ENCODE measurements at places on chromosomes 1 and 21. TPM values are rescaled to one million over a fixed set of nuclear protein-coding genes. Genes with fewer than 3 reads are reported as not detected.

Gene CLCA1
- total RNA-seq: 0.08 TPM

Gene IFNAR1
- total RNA-seq: 15.5 TPM

Gene ADORA3
- 0.64 TPM for total RNA-seq

Gene MYBPH
- not detected for total RNA-seq

Gene RNU1-1
- total RNA-seq: 6,387 TPM

Gene OR6N1
- total RNA-seq: not detected

Gene MARK1
- 6.1 TPM for total RNA-seq

Gene MFSD2A
- 25.2 TPM for total RNA-seq

Gene GPX7
- total RNA-seq: 1.6 TPM

Gene PGLYRP4
- 14.5 TPM for total RNA-seq

Gene CFHR5
- not detected for total RNA-seq

Gene NPHS2
- total RNA-seq: not detected

Gene IL6R
- total RNA-seq: 6.1 TPM

GRCh38 chr1:200992382-200993048, 31.0 kb downstream of the KIF21B start:
- ATAC-seq: no peak

DNA sequence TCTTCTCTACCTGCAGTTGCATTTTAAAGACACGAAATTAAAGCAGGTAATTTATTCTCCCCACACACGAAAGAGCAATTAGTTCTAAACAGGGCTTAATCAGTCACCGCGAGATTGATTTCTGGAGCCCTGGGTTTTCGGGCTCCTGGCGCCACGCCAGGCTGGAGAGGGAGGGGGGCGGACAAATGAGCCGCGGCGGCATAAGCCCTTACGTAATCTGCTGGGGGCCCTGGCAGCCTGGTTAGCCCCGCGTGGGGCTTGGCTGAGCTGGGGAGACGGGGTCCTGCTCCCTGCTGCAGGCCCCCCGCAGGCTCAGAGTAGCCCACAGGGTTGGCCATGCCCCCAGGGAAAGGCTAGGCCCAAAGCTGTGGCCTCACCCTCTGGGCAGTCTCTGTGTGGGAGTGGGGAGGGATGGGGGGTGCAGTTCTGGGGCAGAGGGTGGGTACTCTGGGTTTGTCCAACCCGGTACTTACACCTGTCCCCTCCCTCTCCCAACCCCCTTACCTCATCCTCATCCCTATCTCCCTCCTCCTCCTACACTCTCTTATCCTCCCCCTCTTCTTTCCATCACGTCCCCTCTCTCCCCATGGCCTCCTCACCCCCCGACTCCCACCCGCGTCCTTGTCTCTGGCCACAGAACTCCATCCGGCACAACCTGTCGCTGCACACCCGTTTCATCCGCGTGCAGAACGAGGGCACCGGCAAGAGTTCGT, 19.9 kb downstream of the FOXO6 start:
- ATAC-seq: no peak

GRCh38 chr1:220151454-220151853, 57.5 kb downstream of the IARS2 start:
- ATAC-seq: no peak

GRCh38 chr1:49630156-49630555, 393.6 kb downstream of the AGBL4 start:
- no peak for ATAC-seq

DNA sequence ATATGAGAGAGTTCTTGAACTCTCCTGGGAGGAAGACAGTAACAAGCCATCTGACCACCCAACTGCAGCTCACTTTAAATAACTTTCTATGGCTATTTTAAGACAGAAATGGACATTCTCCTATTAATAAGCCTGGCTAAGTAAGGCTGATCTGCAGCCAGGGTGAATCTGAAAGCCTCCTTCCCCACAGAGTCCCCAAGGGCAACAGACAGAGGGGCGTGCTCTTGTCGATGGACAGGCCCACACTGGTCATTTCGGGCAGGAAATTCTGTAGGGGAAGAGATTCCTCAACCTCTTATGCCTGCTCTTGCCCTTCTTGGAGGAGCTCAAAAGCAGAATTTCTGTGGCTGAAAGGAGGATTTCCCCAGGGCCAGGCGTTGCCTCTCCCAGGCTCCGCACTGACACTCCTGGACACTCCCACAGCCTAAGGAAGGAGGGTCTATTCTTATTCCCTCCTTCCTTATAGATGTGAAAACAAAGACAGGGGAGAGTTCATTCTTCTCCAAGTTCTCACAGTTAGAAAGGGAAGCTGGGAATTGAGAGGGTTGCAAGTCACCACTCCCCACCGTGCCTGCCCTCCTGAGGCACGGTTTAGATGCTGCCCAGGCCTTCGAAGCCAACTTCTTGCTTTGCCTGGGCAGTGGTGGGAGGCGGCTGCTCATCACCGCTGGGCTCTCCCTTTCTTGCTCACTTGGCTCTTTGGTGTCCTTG, 17.9 kb upstream of the KANK4 start:
- ATAC-seq: peak; percentile 59

DNA sequence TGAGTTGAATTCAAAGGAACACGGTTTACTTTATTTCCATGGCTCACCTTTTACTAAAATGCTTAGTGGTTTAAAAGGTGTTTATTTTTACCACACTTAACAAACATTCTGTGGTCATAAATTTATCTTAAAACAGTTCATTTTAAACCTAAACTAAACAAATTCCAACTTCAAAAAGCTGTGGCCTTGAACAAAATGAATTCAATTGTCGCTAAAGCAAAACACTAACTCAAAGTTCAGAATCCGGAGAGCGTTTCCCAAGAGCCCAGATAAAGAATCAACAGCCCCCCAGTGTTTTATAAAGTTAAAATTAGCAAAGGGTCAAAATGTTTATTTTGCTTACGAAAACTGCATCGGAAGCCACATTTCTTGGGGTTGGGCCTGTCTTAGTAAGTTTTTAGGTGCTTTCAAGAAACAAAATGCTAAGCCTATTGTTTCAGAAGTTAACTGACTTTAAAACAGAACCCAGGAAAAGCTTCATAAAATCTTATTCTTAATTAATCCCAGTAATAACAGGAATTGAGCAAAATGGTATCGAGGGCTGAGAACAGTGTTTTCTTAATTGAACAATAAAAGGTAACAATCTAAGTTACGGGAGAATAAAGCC, 1.3 kb downstream of the PUM1 start:
- ATAC-seq: no peak

DNA sequence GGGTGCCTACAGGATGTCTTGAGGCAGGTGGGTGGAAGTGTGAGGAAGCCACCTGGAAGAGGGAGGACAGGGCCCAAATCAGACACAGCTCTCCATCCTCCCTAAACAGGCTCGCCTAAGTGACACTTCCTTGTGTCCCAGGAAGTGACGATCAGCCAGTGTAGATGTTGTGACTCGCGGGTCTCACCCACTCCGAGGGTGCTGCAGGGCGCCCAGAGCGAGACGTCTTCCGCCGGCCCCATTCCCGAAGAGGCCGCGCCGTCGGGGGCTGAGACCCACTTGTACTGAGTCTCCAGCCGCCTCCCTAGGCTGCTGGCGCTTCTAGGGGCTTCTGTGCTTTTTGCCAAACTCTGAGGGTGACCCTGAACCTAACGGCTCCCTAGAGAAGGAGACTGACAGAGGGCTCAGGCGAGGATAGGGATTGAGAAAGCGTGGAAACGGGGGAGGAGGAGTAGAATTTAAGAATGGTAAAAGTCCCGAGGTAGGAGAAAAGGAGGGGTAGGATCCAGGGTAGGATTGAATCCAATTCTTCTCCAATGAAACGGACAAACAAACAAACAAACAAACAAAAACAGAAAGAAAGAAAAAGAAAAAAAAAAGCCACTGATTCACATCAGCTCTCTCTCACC, 543 bp upstream of the MARK1 start:
- ATAC-seq: peak; percentile 40

DNA sequence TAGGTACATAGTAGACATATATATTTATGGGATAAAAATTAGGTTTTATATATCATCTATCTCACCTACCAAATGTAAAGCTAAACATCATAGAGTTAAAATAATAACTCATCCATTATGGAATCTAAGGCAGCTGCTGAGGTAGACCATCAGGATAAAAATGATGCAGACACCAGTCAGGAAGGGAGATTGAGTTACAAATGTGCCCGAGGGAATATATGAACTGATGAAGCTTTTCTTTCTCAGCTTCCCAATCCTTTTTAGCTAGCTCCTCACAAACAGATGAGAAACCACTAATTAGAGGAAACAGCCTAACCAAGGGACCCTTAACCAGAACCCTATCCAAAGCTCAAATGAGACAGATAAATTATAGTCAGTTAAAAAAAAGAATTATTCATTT, 20.9 kb downstream of the TTLL7 start:
- no peak for ATAC-seq

- ATAC-seq: no peak
These were observed 74.8 kb downstream of the PLD5 start for GRCh38 chr1:242449661-242450060.

DNA sequence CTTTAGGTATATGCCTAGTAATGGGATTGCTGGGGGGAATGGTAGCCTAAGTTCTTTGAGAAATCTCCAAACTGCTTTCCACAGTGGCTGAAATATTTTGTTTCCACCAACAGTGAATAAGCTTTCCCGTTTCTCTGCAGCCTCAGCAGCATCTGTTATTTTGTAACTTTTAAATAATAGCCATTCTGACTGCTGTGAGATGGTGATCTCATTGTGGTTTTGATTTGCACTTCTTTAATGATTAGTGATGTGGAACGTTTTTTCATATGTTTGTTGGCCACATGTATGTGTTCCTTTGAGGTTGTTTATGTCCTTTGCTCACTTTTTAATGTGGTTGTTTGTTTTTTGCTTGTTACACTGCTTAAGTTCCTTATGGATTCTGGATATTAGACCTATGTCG, 237.4 kb downstream of the CENPF start:
- no peak for ATAC-seq

GRCh38 chr1:225980005-225980836, 18.9 kb downstream of the SDE2 start:
- no peak for ATAC-seq

GRCh38 chr1:245154429-245155271, at the start of gene KIF26B:
KIF26B (plus strand) TSS chr1:245154985; CDS start chr1:245155425, 440 bp downstream.
- ATAC-seq: peak; percentile 19

DNA sequence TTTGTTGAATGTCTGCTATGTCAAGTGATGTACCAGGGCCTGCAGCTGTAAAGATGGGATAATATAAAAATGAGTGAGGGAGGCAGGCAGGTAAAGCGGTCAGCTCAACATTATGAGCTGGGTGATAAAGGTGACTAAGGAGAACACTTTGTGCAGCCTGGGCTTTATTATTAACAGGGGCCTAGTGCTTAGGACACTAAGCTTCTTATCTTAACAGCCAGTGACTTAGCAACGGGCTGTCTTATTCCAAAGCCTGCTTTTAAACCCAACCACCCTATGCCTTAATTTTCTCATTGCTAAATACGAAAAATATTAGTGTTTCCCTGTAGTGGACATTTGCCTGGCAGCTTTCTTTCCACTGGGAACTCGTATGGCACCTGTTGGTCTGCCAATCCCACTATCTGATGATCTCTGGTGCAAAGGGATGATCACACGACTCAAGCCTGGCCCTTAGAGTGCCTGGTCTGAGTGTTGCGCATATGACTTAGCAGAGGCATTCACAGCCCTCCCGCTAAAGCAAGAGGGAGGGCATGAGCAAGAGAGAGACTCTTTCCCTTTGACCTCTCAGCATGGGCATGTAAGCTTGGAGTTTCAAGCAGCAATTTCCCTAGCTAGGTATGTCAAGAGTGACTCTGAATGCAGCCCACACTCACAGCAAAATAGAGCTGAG, 98.6 kb upstream of the PAPPA2 start:
- no peak for ATAC-seq

DNA sequence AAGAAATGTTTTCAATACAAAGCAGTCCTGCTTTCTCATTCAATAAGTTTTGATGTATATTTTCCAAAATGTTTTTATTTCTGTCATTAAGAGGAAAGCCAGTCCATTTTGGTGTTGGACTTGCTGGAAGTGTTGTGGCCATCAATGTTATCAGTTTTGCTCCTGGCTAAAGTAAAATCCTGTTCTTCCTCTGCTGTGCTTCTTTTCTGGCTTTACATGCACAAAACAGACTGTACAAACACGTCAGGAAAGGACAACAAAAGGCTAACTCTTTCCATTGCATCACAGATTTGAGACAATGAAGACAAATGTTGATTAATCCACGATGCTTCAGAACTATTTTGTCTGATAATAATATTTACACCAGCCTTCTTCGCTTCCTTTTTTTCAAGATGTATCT, 735.4 kb downstream of the LTN1 start:
- ATAC-seq: no peak

DNA sequence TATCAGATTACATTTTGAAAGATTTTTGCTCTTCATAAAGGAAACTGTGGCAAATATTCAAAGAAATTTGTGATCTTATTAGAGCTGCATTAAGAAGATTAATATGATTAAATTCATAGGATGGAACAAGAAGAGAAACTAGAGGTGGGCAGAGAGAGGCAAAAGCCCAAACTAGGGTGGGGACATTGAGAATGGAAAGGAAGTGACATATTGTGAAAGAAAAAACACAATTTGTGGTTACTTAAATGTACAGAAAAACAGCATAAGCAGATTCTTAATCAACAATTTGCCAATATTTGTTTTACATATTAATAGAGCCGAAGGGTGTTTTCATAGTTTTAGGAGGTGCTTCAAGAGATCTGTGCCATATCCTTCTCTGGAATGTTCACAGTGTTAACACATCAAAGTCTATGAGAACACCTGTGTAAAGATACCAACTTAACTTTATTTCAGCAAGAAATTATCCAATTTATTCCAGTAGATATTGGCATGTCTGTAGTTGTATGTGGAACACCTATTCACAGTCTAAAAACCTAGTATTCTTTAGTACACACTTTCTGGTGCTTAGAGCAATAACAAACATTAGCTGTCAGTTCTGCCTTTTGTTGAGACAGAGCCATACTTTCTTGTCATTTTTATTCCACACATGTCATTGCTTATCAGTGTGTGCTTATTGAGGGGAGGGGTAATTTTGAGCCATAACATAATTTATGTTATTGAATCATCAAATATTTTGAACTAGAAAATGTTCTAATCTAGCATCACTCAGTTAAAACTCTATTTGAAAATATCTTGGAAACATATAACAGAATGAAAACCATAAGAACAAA, 401.5 kb downstream of the PTPRC start:
- no peak for ATAC-seq

GRCh38 chr1:55204997-55205396, 10.2 kb downstream of the USP24 start:
- no peak for ATAC-seq

- no peak for ATAC-seq
These were observed 1878.0 kb downstream of the MRPL39 start for GRCh38 chr21:23729331-23729730.
